ENCODE measurements at places on chromosomes 7 and 10. TPM values are rescaled to one million over a fixed set of nuclear protein-coding genes. Genes with fewer than 3 reads are reported as not detected.
A peak's percentile ranks its signal among the peaks of the same experiment; 100 is the strongest.

DNA sequence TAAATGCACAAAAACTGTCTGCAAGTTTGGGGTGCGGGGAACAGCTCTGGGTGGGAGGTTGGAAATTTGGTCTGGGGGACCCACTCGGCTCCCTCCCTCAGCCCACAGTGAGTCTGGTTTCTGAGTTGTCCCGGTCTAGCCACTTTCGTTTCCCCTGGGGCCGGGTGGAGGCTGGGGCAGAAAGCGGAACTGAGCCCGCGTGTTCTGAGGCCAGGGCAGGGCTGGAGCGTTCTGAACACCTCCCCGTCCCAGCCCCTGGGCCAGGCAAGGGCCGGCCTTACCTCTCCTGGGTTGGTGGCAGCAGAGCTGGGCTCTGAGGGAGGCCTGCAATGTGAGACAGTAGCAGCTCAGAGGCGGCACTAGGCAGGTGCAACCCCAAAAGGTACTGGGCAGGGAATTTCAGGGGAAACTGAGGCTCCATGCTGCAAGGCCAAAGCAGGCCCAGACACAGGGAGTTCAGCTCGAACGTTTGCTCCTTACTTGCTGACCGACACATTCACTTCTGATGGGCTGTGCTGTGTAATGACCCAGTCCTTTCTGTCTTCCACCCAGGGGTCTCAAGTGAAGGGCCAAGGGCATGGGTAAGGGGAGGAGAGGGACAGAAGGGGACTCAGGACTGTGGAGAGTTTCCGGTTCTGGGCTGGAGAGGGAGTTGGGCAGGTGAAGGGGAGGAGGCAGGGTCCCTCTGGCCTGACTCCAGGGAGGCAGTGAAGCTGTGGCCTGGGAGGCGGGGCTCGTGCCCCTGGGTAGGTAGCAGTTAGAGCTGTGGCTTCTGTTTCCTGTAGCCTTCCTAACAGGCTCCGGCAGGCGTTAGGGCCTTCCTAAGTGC is 3.0 kb downstream of the IRF5 start:
- peaks cover 41% of the 10 kb centered on the region for H3K27me3 ChIP-seq
- peaks cover 4% of the 10 kb centered on the region for H3K4me1 ChIP-seq
- DNase-seq = no peak
- H3K36me3 ChIP-seq = no peaks in the 10 kb centered on the region

- H3K27ac ChIP-seq = peak overlapping the region; percentile 74
- H3K4me1 ChIP-seq = peaks cover 31% of the 10 kb centered on the region
- no peak for DNase-seq
- no peaks in the 10 kb centered on the region for H3K36me3 ChIP-seq
- no peak overlapping the region for H3K4me3 ChIP-seq
Observed at GRCh38 chr10:68599771-68600040, 39.6 kb downstream of the TET1 start.

DNA sequence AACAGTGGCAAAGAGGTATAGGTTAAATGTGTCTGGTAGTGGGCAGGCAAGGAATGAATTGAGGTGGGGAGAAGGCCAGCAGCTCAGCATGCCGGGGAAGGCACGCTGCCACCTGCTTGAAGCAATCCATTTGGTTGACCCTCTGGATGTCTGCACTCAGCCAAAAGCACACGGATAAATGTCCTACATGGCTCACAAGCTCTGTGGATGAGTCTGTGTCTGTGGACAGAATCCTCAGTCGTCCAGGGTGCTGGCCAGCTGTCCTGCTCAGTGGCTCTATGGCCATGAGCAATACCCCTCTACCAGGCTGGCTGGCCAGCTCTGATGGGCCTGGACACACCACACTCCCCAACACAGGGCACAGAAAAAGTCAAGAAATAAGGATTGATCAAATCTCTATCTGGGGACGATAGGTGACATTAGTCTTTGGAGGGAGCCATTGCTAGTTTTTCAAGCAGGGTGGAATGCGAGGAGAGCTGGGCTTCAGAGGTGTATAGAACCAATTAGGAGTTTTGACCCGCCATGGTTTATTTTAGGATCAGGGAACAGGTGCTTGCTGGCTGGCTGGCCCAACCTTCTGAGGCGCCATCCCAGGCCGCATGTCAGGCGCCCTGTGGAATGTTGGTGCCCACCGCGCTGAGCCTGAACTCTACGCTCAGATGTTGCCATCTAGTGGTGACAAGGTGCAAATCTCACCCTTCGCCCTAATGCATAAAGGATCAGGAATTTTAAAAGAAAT is 493.4 kb downstream of the TNS3 start:
- H3K27me3 ChIP-seq = no peaks in the 10 kb centered on the region
- no peak overlapping the region for H3K4me3 ChIP-seq
- peak; percentile 82 for DNase-seq
- no peaks in the 10 kb centered on the region for H3K36me3 ChIP-seq
- no peak overlapping the region for H3K27ac ChIP-seq

GRCh38 chr7:100126239-100126930 is 382 bp upstream of the MBLAC1 start:
- H3K4me3 ChIP-seq = peak overlapping the region; percentile 25
- peak overlapping the region; percentile 94 for H3K27ac ChIP-seq
- peaks cover 12% of the 10 kb centered on the region for H3K4me1 ChIP-seq
- H3K36me3 ChIP-seq = no peaks in the 10 kb centered on the region
- no peaks in the 10 kb centered on the region for H3K27me3 ChIP-seq
- DNase-seq = no peak

DNA sequence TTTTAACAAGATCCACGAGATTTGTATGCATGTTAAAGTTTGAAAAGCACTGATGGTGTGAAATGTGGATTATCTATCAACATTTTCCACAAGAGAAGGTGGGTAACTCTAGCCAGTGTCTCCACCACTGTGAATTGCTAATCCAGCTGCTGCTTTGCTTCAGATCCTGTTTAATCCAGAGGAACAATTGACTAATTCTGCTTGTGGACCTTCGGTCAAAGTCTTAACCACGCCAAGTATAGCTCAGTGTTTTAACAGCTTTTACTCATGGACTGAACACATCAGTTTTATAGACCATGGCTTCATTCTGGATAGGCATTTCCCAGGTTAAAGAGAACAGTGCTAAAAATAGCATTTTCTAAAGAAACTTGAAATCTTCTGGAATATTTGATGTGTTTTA is 23.5 kb downstream of the ADK start:
- H3K4me1 ChIP-seq = peaks cover 14% of the 10 kb centered on the region
- no peaks in the 10 kb centered on the region for H3K27me3 ChIP-seq
- H3K4me3 ChIP-seq = no peak overlapping the region
- peak; percentile 50 for DNase-seq
- no peaks in the 10 kb centered on the region for H3K36me3 ChIP-seq
- peak overlapping the region; percentile 98 for H3K27ac ChIP-seq

GRCh38 chr10:133177380-133178157 is 17.6 kb downstream of the KNDC1 start:
- no peak overlapping the region for H3K4me3 ChIP-seq
- DNase-seq = no peak
- no peaks in the 10 kb centered on the region for H3K27me3 ChIP-seq
- no peak overlapping the region for H3K27ac ChIP-seq
- H3K36me3 ChIP-seq = no peaks in the 10 kb centered on the region
- no peaks in the 10 kb centered on the region for H3K4me1 ChIP-seq

GRCh38 chr7:29319719-29320521 is 125.3 kb downstream of the CHN2 start:
- H3K36me3 ChIP-seq = no peaks in the 10 kb centered on the region
- DNase-seq = no peak
- H3K27ac ChIP-seq = no peak overlapping the region
- H3K4me3 ChIP-seq = no peak overlapping the region
- H3K4me1 ChIP-seq = no peaks in the 10 kb centered on the region

GRCh38 chr10:78811174-78811573 is 257.6 kb upstream of the ZMIZ1 start:
- peaks cover 28% of the 10 kb centered on the region for H3K4me1 ChIP-seq
- no peak overlapping the region for H3K27ac ChIP-seq
- DNase-seq = no peak

- no peaks in the 10 kb centered on the region for H3K27me3 ChIP-seq
- peaks cover 2% of the 10 kb centered on the region for H3K4me1 ChIP-seq
- no peaks in the 10 kb centered on the region for H3K36me3 ChIP-seq
- DNase-seq = no peak
- H3K27ac ChIP-seq = no peak overlapping the region
Observed at GRCh38 chr7:44875241-44875640, 10.1 kb downstream of the PURB start.

DNA sequence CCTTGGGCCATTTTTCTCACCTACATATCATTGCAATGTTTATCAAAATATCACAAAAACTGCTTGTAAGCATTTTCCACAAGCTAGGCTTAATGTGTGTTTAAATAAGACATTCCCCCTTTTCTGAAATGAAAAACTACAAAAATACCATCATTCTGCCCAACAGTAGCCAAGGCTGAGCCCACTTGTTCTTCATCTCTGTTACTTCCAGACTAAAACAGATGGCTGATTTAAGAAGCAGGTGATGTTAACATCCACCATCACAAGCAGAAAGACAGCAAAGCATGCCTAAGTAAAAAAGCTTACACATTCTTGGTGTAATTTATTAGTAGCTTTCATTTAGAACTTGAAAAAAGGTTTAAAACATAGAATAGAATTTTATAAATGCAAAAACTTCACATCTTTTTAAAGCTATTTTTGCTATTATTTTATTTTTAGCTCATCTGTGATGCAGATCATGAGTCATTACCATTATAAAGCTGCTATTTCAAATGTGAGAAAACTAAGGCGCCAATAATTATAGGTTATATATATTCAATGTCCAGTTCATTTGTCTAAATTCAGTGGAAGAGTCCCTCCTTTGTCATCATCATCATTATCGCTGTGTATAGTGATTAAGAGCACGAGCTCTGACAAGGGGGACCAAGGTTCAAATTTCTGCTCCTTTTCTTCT is 109.4 kb downstream of the RELN start:
- no peak for DNase-seq
- H3K27ac ChIP-seq = no peak overlapping the region
- no peaks in the 10 kb centered on the region for H3K27me3 ChIP-seq

- no peak for DNase-seq
- H3K36me3 ChIP-seq = no peaks in the 10 kb centered on the region
- no peaks in the 10 kb centered on the region for H3K27me3 ChIP-seq
Observed at GRCh38 chr10:106284802-106285587, 879.5 kb downstream of the SORCS1 start.

DNA sequence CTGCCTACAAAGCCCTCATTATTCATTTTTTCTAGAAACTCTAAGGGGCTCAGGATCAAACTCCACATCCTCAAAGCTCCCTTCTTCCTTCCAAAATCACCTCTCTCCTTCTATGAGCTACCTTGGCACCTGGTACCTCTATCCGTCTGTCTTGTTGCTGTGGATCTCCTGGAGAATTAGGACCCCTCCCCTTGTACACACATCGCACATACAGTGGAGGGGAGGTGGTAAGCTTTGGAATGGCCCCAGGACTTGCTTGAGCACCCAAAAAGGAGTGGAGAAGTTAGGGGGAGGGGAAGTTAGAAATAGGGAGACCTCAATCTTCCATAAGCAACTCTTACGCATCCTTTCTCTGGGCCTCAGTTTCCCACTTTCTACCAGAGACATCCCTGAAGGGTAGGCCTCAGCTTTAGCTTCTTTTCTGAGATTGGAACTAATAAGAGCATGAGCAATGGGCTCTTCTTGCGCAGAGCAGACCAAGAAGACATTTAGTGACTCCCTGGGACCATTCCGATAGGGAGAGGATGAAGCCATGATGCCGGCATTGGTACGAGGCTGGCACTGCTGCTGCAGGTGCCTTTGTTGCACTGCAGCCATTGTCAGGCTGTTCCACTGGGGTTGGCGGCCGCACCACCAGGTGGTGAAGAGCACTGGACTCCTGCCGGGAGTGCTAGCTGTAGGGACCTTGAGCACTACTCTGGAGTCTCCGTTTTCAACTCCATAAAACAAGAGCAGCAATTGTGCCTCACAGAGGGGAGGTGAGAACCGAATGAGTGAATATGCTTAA is 4.5 kb downstream of the CYP26C1 start:
- no peaks in the 10 kb centered on the region for H3K4me1 ChIP-seq
- no peaks in the 10 kb centered on the region for H3K36me3 ChIP-seq
- no peak overlapping the region for H3K27ac ChIP-seq
- H3K27me3 ChIP-seq = peaks cover 98% of the 10 kb centered on the region
- no peak overlapping the region for H3K4me3 ChIP-seq

DNA sequence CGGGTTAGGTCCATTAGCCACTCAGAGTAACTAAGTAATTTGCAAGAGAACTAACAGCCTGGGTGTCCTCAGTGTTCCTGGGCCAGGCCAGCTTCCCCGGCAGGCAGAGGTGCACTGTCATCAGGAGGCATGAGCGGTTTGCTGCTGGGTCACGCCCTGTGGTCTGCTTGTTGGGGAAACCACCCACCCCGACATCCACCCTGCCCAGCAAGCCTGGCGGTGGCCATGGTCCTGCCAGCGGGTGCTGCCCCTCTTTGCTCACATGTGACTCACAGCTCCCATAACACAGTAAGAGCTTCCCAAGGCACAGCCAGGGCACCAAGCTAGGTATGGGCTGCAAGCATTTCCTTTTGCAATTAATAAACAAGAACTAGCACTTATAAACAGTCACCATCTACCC is 75.9 kb downstream of the RGS10 start:
- no peak for DNase-seq
- H3K4me3 ChIP-seq = no peak overlapping the region
- H3K4me1 ChIP-seq = no peaks in the 10 kb centered on the region

GRCh38 chr10:92734301-92734700 is 44.5 kb downstream of the HHEX start:
- H3K36me3 ChIP-seq = no peaks in the 10 kb centered on the region
- no peak for DNase-seq
- H3K4me3 ChIP-seq = no peak overlapping the region
- H3K4me1 ChIP-seq = no peaks in the 10 kb centered on the region

DNA sequence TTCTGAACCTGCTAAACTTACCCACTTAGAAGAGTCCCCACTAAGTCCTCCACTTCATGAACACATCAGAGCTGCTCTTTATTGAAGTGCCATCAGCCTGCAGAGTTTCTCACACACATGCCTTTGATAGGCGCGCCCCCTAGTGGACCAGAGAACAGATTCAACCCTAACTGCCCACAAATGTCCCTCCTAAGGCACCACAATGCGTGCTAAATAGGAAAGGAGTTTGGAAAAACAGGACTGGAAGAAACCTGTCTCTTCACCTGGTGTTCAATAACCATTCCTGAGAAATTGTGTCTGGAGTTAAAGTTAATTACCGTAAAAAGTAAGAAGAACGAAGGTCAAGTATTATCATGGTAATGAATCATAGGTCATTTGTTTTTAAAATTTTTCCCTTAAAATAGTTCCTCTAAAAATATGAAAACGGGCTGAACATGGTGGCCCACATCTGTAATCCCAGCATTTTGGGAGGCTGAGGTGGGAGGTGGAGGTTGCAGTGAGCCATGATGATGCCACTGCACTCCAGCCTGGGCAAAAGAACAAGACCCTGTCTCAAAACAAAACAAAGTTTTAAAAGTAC is 249.7 kb downstream of the ELMO1 start:
- no peak overlapping the region for H3K4me3 ChIP-seq
- H3K36me3 ChIP-seq = no peaks in the 10 kb centered on the region
- H3K27me3 ChIP-seq = no peaks in the 10 kb centered on the region
- H3K4me1 ChIP-seq = peaks cover 13% of the 10 kb centered on the region
- peak; percentile 89 for DNase-seq

- H3K4me1 ChIP-seq = peaks cover 36% of the 10 kb centered on the region
- peak; percentile 30 for DNase-seq
- peak overlapping the region; percentile 75 for H3K4me3 ChIP-seq
- H3K27me3 ChIP-seq = peaks cover 91% of the 10 kb centered on the region
- H3K36me3 ChIP-seq = no peaks in the 10 kb centered on the region
Observed at GRCh38 chr10:8049865-8050555, 4.5 kb upstream of the GATA3 start.

Gene SFMBT2
- total RNA-seq = 3.8 TPM

Gene KIAA1217
- 20.1 TPM for total RNA-seq

Gene CREB5
- 27.9 TPM for total RNA-seq

Gene AOAH
- total RNA-seq = 2.4 TPM

Gene C10orf105
- total RNA-seq = not detected

Gene SPDYE16
- total RNA-seq = 0.03 TPM

Gene TACC2
- 24.1 TPM for total RNA-seq

Gene CPA5
- not detected for total RNA-seq

Gene UCMA
- not detected for total RNA-seq
